ENCODE measurements at places on chromosomes 16 and 17. TPM values are rescaled to one million over a fixed set of nuclear protein-coding genes. Genes with fewer than 3 reads are reported as not detected.

DNA sequence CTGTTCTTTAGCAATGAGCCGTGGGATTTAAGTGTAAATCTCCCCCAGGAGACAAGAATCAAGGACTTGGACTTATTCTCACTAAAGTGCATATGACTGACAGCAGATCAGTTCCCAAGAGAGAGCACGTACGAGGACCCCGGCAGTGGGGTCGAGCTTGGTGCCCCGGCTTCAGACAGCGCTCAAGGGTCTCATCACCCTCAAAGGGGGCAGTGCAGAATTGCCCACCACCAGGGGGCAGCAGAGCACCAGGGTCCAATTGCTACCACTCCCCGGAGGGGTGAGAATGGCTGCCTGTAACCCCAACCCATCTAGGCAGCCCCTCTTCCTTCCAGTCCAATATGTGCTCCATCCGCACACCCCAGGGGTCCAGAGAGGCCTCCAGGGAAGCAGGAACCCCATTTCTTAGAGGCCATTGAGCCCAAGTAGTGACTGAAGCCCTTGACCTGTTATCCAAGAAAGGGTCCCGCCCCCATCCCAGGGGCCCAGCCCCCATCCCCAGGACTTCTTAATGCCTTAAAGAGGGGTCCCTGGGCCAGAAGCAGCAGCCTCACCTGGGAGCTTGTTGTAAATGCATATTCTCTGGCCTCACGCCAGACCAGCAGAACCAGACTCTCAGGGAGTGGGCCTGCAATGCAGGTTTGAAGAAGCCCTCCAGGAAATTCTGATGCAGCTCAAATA, 86.1 kb downstream of the ZDHHC7 start:
- peak; percentile 90 for DNase-seq

DNA sequence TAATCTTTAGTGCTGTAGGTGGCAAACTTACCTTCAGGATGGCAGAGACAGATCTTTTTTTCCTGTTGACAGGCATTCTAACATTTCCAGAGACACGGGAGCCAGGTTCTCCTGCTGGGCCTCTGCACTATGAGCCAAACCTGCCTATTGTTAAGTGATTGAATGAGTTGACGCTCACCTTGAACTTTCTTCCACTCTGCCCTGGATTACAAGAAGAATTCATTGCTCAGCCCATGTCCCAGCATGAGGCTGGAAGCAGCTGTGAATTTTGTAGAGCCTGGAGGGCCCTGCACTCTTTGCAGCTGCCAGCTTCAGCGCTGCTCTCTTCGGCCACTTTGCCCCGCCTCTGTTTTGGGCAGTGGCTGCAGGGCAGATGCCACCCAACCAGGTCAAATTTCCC, 9.4 kb upstream of the SLC7A5 start:
- no peak for DNase-seq

DNA sequence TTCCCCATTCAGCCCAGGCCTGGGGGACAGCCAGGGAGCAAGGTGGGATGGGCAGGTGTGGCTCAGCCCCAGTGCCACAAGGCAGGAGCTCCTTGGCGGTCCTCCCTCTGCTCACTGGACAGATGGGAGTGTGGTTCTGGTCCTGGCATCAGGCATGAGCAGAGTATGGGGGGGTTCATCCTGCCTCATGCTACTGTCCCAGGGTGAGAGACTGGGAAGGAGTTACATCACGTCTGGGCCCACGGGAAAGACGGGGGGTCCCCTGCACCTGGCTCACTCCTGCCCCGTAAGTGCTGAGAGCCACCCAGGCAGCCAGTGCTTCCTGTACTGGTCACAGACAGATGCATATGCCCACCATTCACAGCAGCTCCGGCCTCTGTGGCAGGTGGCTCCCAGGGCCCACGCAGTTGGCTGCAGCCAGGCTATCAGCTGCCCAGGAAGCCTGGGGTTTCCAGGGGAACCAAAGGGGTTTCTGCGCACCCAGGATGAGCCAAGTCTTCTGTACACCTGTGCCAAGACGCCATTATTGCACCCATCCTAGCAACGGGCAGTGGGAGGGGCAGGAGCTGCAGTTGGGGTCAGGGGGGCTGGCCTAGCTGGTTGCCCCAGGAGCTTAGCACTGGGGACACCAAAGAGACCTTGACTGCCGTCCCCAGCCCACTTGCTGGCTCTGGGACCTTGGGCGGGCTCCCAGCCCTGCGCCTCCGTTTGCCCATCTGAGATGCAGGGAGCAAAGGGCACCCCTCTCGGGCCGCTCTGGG, 1.9 kb downstream of the BAIAP3 start:
- DNase-seq: no peak

SLC16A13 gene
- 5.9 TPM for total RNA-seq

CCT6B gene
- total RNA-seq: 3.2 TPM

- peak; percentile 97 for DNase-seq
Measured at GRCh38 chr17:7021993-7022778, 664 bp upstream of the BCL6B start.

VWA3A gene
- 0.23 TPM for total RNA-seq

- DNase-seq: no peak
Measured at GRCh38 chr16:301235-301634, 18.3 kb downstream of the PDIA2 start.

PHF12 gene
- 118 TPM for total RNA-seq

ELMO3 gene
- 4.0 TPM for total RNA-seq

PERCC1 gene
- not detected for total RNA-seq

- no peak for DNase-seq
Measured at GRCh38 chr16:86714166-86714565, 135.8 kb downstream of the FOXL1 start.

DNA sequence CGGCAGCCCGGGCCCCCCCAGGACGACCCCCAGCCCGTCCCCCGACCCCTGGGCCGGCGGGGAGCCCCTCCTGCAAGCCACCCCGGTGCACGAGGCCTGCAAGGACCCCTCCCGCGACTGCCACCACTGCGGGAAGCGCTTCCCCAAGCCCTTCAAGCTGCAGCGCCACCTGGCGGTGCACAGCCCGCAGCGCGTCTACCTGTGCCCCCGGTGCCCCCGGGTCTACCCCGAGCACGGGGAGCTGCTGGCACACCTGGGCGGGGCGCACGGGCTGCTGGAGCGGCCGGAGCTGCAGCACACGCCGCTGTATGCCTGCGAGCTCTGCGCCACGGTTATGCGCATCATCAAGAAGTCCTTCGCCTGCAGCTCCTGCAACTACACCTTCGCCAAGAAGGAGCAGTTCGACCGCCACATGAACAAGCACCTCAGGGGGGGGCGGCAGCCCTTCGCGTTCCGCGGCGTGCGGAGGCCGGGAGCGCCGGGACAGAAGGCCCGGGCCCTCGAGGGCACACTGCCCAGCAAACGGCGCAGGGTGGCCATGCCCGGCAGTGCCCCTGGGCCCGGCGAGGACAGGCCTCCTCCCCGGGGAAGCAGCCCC, 15.6 kb upstream of the ZFPM1 start:
- DNase-seq: peak; percentile 90

TSC2 gene
- total RNA-seq: 185 TPM

GRCh38 chr16:82157836-82158235, 12.2 kb downstream of the MPHOSPH6 start:
- no peak for DNase-seq

- DNase-seq: no peak
Measured at GRCh38 chr16:24738895-24739294, 9.4 kb downstream of the TNRC6A start.

FAM20A gene
- 29.0 TPM for total RNA-seq

DNA sequence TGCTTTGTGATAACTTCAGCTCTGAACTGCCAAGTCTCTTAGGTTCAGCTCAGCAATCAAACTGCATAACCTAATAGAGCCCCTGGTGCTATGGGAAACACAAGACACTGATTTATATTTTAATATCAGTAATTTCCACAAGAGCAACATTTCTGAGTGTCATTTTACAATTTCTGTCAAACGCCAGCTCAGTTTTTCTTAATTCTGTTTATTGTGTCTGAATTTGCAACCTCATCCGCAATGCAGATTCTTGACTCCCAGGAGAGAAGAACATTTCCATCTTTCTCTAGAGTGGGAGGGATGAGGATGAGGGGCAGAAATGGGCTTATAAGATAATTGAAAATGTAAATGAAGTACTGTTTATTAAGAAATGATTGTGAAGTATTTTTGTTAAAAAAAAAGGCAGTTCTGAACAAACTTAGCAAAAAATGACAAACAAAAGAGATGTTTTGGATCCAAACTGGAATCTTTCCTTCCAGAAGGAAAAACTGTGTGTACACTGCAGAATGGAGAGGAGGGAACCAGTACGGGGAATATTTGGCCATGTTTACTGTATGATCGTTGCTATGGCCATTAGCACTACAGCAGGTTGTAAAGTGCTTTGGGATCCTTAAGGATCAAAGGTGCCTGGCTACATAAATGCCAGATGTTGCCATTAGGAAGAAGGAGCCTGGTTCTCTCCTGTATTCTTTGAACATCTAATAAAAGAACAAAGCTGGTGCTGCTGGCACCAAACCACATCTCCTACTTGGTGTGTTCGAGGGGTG, 7.4 kb upstream of the PMFBP1 start:
- no peak for DNase-seq

SKAP1 gene
- total RNA-seq: 20.8 TPM

SLC52A1 gene
- total RNA-seq: 0.75 TPM

GRCh38 chr17:63998721-63999679, 849 bp downstream of the PRR29 start:
- DNase-seq: peak; percentile 81

GRCh38 chr17:41452281-41452680, 11.5 kb upstream of the KRT38 start:
- DNase-seq: no peak

GRCh38 chr17:26782153-26782552, 511.8 kb upstream of the WSB1 start:
- DNase-seq: peak; percentile 39

GRCh38 chr16:85306071-85306792, 194.0 kb upstream of the CIBAR2 start:
- peak; percentile 96 for DNase-seq

- DNase-seq: no peak
Measured at GRCh38 chr17:72592242-72592966, 471.6 kb downstream of the SOX9 start.

- DNase-seq: no peak
Measured at GRCh38 chr16:29842732-29843346, 20.2 kb downstream of the CDIPT start.

SLC35G6 gene
- not detected for total RNA-seq

- no peak for DNase-seq
Measured at GRCh38 chr16:30418350-30419181, 11.2 kb downstream of the ZNF771 start.

GRCh38 chr17:59368218-59368857, 36.9 kb downstream of the YPEL2 start:
- DNase-seq: no peak

- no peak for DNase-seq
Measured at GRCh38 chr17:18186627-18186982, 3.0 kb downstream of the ALKBH5 start.

GRCh38 chr17:17039911-17040310, 2.3 kb upstream of the MPRIP start:
- no peak for DNase-seq

GRCh38 chr16:4701791-4702465, 8.6 kb downstream of the NUDT16L1 start:
- DNase-seq: no peak

DNA sequence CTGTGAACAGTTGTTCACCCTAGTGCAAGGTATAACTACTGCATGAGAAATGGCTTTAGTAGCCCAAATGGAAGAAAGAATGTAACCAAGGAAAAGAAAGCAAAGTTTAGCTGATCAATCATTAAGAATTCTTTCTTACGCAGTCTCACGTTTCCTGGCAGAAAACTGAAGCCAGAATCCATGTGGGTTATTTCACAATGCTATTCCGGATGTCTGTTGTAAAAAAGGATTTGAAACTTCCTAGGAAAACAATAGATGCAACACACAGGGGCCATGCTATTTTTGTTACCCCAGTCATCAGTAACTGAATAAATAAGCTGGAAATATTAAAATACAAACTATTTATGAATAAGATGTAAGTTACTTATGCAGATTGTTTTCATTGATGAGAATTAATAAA, 802.5 kb downstream of the CDH8 start:
- no peak for DNase-seq

SLC5A11 gene
- 0.88 TPM for total RNA-seq

DNA sequence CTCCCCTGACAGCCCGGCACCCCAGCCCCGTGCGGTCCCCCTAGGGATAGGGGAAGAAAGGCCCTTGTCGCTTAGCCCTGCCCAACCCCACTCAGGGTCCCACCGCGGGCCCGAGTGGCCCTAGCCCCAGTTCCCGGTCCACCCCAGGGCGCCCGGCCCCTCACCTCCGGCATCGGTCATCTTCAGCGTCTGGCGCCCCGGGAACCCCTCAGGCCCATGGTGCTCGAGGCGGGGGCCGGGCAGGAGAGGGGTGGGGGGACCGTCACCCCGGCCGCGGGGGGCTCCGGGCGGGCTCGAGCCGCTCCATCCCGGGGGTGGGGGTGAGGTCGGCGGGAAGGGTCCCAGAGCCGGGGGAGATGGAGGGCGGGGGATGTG, 620 bp downstream of the SAMD14 start:
- DNase-seq: no peak

DNA sequence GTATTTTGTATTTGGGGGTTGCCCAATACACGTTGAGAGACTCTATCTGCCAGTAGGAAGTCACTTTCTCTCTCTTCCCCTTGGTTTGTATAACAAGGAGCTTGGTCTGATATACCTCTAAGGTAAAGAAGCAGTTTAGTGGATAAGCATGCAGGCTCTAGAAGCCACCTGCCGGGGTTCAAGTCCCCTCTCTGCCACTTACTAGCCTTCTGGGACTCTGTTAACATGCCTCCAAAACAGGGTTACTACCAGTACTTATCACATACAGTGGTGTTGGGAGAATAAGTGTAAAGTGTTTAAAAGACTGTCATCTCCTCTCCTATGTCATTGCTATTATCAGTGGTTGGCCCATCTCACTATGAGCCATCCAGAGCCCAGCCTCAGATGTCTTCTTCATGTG, 156.1 kb upstream of the HS3ST3A1 start:
- DNase-seq: no peak

GRB7 gene
- 1.9 TPM for total RNA-seq

ITGB3 gene
- 31.4 TPM for total RNA-seq

GRCh38 chr16:54620197-54620596, 310.5 kb upstream of the IRX5 start:
- DNase-seq: no peak

ESRP2 gene
- total RNA-seq: 0.35 TPM

- DNase-seq: no peak
Measured at GRCh38 chr16:28538733-28539596, at the start of gene NUPR1. Gene NUPR1 (minus strand): TSS chr16:28538974. CDS start chr16:28538907, 67 bp downstream.
